ENCODE measurements at places on chromosomes 13 and 19. TPM values are rescaled to one million over a fixed set of nuclear protein-coding genes. Genes with fewer than 3 reads are reported as not detected.

Gene CCL25
- not detected for total RNA-seq

Gene LRCH1
- total RNA-seq: 3.7 TPM

Gene FAM216B
- total RNA-seq: 0.09 TPM

Gene IGLON5
- not detected for total RNA-seq

Gene MFSD12
- total RNA-seq: 114 TPM

Gene PEAK3
- total RNA-seq: not detected

Gene ZNF681
- total RNA-seq: 0.28 TPM

Gene TEX26
- total RNA-seq: 0.14 TPM

Gene SLITRK6
- 0.28 TPM for total RNA-seq

Gene DOCK6
- total RNA-seq: 5.0 TPM

Gene COL5A3
- total RNA-seq: 2.1 TPM

Gene ZSWIM9
- 1.4 TPM for total RNA-seq

Gene KLHL1
- total RNA-seq: not detected

Gene APOE
- 7.7 TPM for total RNA-seq

Gene SLC6A16
- total RNA-seq: not detected

Gene PLK5
- not detected for total RNA-seq

Gene NCR1
- not detected for total RNA-seq

Gene SARS2
- total RNA-seq: 9.0 TPM

Gene LIPE
- total RNA-seq: 2.4 TPM

Gene LHFPL6
- 111 TPM for total RNA-seq

Gene ANKRD24
- total RNA-seq: 1.1 TPM

Gene BRSK1
- 6.6 TPM for total RNA-seq

Gene NKPD1
- total RNA-seq: 0.14 TPM

Gene PHLDB3
- 15.4 TPM for total RNA-seq

Gene JAK3
- 1.00 TPM for total RNA-seq

Gene VSTM2B
- not detected for total RNA-seq

Gene SPACA7
- not detected for total RNA-seq

Gene AKAP8
- 12.7 TPM for total RNA-seq

Gene TNNT1
- 1.6 TPM for total RNA-seq

Gene APOC4
- total RNA-seq: not detected

Gene KRTDAP
- not detected for total RNA-seq

Gene CYP4F8
- 0.14 TPM for total RNA-seq

Gene GRIN3B
- total RNA-seq: 0.14 TPM

Gene SMG9
- 5.5 TPM for total RNA-seq

Gene SULT2A1
- not detected for total RNA-seq

Gene RGL3
- total RNA-seq: 1.4 TPM

Gene KCNN4
- 0.28 TPM for total RNA-seq

Gene THSD8
- total RNA-seq: 0.46 TPM

Gene NTF4
- total RNA-seq: not detected
